ENCODE measurements at places on chromosomes 3 and 15.

DNA sequence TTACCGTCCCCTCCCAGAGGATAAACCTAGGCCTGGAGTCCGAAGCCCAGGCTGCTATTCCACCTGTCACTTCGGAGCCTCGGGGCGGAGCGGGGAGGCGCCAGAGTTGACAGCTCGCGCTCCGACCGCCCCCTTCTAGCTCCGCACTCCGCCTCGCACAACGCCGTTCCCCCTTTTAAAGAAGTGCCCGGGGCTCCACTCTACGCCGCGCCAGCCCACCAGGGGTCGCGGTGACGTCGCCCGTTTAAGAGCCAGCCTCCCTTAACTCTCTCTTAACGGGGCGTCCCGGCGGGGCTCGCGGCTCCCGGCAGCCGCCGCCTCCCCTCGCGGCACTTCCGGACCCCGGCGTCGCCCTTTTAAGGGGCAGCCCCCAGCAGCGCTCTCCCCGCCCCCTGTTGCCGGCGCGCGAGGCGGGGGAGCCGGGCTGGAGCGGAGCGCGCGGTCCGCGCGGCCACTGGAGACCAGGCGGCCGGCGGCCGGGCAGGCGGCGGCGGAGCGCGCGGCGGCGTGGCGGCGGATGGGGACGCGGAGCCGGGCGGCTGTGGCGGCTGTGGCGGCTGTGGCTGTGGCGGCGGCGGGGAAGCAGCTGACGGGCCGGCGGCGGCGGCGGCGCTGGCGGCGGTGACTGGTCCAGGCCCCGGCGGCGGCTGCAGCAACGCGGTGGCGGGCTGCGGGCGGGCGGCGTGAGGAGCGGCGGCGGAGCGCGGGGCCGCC, at the start of gene INAFM2:
Gene INAFM2 (plus strand): TSS at position 454 of the 714 bp plus-strand sequence. CDS start 364 bp downstream, outside the sequence.
- DNase-seq: peak; percentile 97

DNA sequence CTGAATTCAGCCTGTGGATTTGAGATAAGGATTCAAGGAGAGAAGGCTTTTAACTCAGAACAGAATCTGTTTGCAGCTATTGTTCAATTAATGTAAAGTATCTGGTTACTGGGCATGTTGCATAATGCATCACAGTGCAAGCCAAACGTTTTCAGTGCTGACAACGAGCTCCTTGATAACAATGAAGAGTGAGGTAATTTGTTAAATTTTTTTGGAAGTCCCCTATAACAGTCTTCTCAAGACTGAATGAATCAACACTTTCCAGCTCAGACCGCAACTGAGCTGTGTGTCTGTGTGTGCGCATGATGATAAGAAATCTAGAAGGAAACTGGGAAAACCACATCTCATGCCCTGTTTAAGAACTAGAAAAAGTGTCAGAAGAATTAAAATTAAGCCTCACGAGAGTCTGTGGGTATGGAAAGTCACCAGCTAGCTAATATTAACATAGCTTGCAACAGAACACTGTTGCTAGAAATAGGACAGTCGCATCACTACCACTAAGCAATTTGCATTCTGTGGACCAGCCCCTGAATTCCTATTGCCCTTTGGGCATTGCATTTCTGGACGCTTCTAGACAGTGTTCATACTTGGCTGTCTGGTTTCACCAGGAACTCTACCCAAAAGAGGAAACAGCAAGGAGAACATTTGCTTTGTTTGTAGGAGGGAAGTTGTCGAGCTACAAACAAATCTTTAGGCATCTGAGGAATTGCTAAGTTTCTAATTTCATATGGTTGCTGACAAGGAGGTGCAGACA, 43.7 kb upstream of the ATP2C1 start:
- DNase-seq: peak; percentile 73

GRCh38 chr3:153078826-153079225, 83.2 kb upstream of the RAP2B start:
- no peak for DNase-seq

DNA sequence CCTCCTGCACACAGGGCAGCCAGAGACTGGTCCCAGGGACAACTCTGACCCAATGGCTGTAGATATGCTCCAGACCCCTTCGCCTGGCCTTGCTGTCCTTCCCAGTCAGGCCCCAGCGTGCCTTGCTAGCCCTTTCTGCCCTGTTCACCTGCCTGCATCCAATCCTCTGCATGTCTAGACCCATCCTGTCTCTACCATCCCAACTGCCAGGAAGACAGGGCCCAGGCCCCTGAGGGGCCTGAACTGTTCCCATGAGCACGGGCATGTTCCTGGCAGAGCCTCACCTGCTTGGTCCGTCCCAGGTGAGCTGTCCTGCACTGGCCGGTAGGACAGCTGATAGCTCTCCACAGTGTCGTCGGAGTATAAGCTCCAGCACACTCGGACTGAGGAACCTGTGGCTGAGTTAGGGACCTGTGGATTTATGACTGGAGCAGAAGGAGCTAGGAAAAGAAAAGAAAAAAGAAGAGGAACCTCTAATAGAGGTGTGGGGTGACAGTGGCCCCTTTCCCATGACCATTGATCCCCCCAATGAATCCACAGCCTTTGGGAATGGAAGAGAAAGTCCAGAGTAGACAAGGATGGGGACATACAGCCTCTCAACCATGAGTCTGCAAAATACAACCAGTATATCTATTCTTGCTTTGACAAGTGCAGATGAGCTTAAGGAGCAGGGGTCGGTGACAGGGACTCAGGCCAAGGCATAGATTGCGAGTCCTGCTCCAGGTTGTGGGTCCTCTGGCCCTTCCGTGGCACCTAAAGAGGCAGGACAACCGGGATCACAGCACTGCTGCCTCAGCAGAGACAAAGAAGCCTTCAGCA, 33.9 kb downstream of the FSD2 start:
- DNase-seq: no peak

GRCh38 chr3:29545615-29546014, 264.7 kb downstream of the RBMS3 start:
- no peak for DNase-seq

GRCh38 chr15:90571063-90571541, 41.4 kb downstream of the CRTC3 start:
- peak; percentile 85 for DNase-seq

DNA sequence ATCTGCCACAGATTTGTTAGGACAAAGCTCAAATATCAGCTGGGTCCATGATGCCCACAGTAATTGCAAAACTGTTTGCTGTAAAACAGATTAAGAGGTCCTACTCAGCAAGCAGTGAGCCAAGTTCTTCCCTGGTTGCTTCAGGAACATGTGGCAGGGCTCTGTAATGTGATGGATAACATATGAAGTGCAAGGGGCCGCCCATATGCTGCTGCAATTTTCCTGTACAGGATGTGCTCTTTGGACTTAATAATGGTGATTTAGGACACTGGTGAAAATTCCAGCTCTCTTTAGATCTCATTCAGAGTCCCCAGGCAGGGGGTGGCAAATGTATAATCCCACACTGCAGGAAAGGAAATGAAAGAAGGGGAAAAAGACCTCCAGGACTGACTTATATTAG, 289.4 kb downstream of the LSAMP start:
- DNase-seq: no peak

- DNase-seq: no peak
These were observed 163.1 kb downstream of the CHL1 start for GRCh38 chr3:359672-360071.

Data from islet precursor cell (in vitro differentiated cells).